ENCODE measurements at places on chromosomes 16 and 17.

GRCh38 chr17:76868176-76868668, at the start of gene MGAT5B:
Gene MGAT5B, plus strand, starts transcription at chr17:76868404. Its CDS starts 626 bp downstream, at chr17:76869030.
- no peaks in the 10 kb centered on the region for H3K36me3 ChIP-seq
- DNase-seq: peak; percentile 96
- peaks cover 44% of the 10 kb centered on the region for H3K4me1 ChIP-seq
- H3K27ac ChIP-seq: no peak within 1 kb of the TSS
- H3K27me3 ChIP-seq: peaks cover 49% of the 10 kb centered on the region
- H3K4me3 ChIP-seq: peak within 1 kb of the TSS; percentile 84

GRCh38 chr17:76506408-76507345, 5.5 kb upstream of the RHBDF2 start:
- H3K36me3 ChIP-seq: no peaks in the 10 kb centered on the region
- peaks cover 29% of the 10 kb centered on the region for H3K27me3 ChIP-seq
- no peak overlapping the region for H3K27ac ChIP-seq
- no peak overlapping the region for H3K4me3 ChIP-seq

DNA sequence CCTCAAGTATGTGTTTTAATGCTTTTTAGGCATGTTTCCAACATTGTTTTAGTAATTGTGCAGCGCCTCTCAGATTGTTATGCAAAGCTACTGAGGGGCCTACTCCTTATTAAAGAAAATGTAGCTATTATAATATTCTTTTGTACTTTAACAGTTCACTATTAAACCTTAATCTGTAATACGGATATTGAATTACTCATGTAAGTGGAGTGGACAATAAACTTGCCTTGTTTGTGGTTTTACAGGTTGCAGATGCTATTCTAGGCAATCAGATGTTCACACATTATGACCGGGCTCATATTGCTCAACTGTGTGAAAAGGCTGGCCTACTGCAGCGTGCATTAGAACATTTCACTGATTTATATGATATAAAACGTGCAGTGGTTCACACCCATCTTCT, 41.0 kb downstream of the PTRH2 start:
- no peaks in the 10 kb centered on the region for H3K4me1 ChIP-seq
- peaks cover 50% of the 10 kb centered on the region for H3K36me3 ChIP-seq
- H3K27ac ChIP-seq: no peak overlapping the region
- no peak for DNase-seq
- H3K4me3 ChIP-seq: no peak overlapping the region

DNA sequence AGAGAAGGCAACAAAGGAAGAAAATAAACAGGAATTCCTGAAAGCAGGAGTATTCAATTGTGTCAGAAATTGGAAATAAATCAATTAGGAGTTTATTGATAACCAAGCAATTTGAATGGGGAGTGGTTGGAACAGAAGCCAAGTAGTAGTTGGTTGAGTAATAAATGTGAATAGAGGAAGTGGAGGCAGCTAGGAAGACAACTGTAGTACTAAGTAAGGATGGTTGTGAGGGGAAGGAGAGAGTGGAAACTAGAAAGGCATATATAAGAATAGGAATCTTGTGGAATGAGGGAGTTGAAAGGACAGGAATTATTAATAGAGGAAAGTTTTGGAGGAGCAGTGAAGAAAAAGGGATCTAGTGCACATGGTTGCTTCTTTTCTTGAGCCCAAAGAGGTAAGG, 34.4 kb downstream of the NFAT5 start:
- no peaks in the 10 kb centered on the region for H3K27me3 ChIP-seq
- H3K4me1 ChIP-seq: no peaks in the 10 kb centered on the region
- no peak overlapping the region for H3K4me3 ChIP-seq

All from nephron progenitor cell (in vitro differentiated cells).